ENCODE measurements at places on chromosomes 12 and 14. TPM values are rescaled to one million over a fixed set of nuclear protein-coding genes. Genes with fewer than 3 reads are reported as not detected.

DNA sequence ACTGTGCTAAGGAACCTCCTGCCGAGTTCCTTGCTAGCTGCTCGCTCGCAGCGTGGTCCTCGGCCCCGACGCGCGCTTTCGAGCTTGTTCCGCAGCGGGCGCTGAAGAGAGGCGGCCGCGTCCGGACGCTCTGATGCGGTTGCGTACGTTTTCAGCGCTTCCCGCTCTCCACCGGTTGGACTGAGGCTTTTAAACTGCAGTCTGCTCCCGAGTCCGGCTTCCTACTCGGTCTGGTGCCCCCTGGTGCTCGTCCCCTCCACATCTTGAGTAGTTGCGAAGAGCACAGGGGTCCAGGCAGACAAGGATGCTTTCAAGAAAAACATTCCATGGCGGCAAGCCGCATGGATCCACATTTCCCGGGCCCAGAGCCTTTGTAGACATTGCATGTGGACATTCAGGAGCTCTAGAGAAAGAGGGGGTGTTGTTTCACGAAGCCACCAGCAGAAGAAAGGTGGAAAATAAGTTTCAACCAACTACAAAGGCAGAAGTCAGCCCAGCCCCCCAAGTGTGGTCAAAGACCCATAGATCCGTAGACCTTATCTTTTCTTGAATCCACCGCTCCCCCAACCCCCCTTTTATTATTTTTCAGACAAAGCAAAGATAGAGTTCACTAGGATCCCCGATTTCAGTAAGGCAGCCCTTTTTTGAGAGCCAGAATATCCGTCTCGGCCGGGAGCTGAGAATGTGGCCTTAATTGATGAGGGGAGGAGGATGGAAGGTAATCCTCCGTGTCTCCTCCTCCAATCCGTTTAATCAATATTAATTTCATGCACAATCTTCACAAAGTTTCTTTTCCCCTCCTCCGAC, 984 bp upstream of the WNK1 start:
- H3K4me1 ChIP-seq = peaks cover 21% of the 10 kb centered on the region
- no peaks in the 10 kb centered on the region for H3K36me3 ChIP-seq
- H3K4me3 ChIP-seq = peak overlapping the region; percentile 94
- peak; percentile 96 for DNase-seq

GRCh38 chr14:101734246-101734847, 27.2 kb upstream of the PPP2R5C start:
- H3K27me3 ChIP-seq = peaks cover 10% of the 10 kb centered on the region
- H3K27ac ChIP-seq = no peak overlapping the region
- H3K36me3 ChIP-seq = no peaks in the 10 kb centered on the region

CFAP73 gene
- not detected for total RNA-seq

IL22 gene
- not detected for total RNA-seq

DNA sequence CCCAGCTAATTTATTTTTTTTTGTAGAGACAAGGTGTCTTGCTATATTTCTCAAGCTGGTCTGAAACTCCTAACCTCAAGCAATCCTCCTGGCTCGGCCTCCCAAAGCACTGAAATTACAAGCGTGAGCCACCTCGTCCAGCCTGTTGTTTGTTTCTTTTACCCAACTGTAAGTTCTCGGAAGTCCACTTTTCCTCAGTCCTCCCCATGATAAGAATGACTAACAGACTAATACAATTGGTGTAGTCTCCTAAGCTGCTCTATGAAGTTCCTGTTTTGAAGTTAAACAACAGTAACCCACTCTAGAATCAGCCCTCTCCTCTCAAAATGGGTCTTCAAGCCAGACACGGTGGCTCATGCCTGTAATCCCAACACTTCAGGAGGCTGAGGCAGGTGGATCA, 36.5 kb downstream of the HIGD1C start:
- DNase-seq = no peak
- H3K27me3 ChIP-seq = no peaks in the 10 kb centered on the region
- H3K36me3 ChIP-seq = peaks cover 18% of the 10 kb centered on the region

- no peaks in the 10 kb centered on the region for H3K36me3 ChIP-seq
- no peak overlapping the region for H3K4me3 ChIP-seq
- no peaks in the 10 kb centered on the region for H3K4me1 ChIP-seq
- no peak for DNase-seq
- no peak overlapping the region for H3K27ac ChIP-seq
Measured at GRCh38 chr12:9741726-9742125, 8.8 kb upstream of the CLECL1 start.

GRCh38 chr14:94921456-94921855, 151.5 kb upstream of the GSC start:
- no peak for DNase-seq
- H3K27me3 ChIP-seq = no peaks in the 10 kb centered on the region
- H3K36me3 ChIP-seq = no peaks in the 10 kb centered on the region
- no peaks in the 10 kb centered on the region for H3K4me1 ChIP-seq
- H3K4me3 ChIP-seq = no peak overlapping the region

DNA sequence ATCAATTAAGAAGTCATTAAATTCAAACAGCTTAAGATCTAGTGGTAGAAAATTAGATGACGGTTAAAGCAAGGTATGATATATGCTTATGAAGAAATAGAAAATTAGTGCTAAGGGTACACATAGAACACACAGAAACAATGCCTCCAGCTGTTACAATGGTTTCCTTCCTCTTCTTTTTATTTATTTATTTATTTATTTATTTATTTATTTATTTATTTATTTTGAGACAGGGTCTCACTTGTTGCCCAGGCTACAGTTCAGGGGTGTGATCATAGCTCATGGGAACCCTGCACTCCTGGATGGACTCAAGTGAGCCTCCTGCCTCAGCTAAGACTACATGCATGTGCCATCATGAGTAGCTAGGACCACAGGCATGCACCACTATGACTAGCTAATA, 34.9 kb upstream of the PTPRR start:
- DNase-seq = no peak
- H3K27me3 ChIP-seq = no peaks in the 10 kb centered on the region
- H3K36me3 ChIP-seq = no peaks in the 10 kb centered on the region
- H3K27ac ChIP-seq = no peak overlapping the region

PLEKHD1 gene
- total RNA-seq = 0.16 TPM

MUCL1 gene
- total RNA-seq = not detected

- H3K36me3 ChIP-seq = peaks cover 11% of the 10 kb centered on the region
- H3K27me3 ChIP-seq = no peaks in the 10 kb centered on the region
- H3K4me3 ChIP-seq = no peak overlapping the region
- no peak overlapping the region for H3K27ac ChIP-seq
- no peak for DNase-seq
Measured at GRCh38 chr12:124466216-124467128, 100.9 kb downstream of the NCOR2 start.

BORCS5 gene
- total RNA-seq = 25.3 TPM

DNA sequence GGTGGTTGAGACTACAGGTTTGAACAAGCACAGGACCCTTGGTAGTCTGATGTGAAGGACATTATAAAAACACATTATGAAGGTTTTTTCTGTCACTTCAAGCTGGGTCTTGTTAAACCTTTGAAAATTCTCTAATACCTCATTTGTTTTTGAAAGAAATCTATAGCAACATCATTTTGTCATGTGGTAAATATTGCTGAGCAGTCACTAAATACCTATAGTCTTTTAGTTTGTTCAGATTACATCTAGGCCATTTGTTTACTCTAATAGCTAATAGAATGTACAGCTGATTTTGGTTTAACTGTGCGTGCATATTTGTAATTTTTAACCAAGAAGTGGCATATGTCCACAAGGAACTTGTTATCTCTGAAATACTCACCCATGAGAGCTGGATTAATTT, 2.9 kb downstream of the PPM1A start:
- H3K27ac ChIP-seq = no peak overlapping the region
- no peak overlapping the region for H3K4me3 ChIP-seq
- H3K4me1 ChIP-seq = no peaks in the 10 kb centered on the region
- no peak for DNase-seq
- no peaks in the 10 kb centered on the region for H3K36me3 ChIP-seq
- H3K27me3 ChIP-seq = no peaks in the 10 kb centered on the region

DNA sequence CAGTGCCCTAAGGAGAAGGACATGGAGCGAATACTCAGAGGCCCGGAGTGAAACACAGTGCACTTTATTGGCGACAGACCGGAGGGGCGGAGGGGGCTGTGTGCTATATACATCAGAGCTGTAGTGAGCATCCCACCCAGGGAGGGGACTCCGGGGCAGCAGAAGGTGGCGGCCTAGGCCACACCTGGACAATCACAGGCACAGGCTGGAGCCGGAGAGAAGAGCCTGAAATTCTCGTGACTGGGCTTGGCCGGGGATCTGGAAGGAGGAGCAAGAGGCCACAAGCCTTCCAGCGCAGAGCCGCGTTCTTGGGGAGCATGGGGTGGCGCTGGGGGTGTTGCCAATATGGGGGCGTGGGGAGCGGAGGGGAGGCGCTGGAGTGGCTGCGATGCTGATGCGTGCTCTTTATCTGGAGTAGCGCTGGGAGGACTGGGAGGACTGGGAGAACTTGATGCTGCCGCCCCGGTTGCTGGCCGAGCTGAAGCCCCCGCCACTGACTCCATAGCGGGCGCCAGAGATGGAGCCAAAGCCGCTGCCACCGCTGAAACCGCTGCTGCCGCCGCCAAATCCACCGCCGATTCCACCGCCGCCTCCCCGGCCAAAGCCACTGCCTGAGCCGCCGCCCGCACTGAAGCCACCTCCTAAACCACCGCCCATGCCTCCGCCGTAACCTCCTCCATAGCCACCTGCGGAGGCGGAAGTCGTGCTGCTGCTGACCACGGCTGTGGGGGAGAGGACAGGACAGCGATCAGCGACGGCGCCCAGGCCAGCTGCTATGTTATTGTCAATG, 6.1 kb downstream of the KRT3 start:
- H3K4me3 ChIP-seq = no peak overlapping the region
- H3K36me3 ChIP-seq = no peaks in the 10 kb centered on the region
- no peak for DNase-seq
- no peak overlapping the region for H3K27ac ChIP-seq
- peaks cover 9% of the 10 kb centered on the region for H3K4me1 ChIP-seq

DNA sequence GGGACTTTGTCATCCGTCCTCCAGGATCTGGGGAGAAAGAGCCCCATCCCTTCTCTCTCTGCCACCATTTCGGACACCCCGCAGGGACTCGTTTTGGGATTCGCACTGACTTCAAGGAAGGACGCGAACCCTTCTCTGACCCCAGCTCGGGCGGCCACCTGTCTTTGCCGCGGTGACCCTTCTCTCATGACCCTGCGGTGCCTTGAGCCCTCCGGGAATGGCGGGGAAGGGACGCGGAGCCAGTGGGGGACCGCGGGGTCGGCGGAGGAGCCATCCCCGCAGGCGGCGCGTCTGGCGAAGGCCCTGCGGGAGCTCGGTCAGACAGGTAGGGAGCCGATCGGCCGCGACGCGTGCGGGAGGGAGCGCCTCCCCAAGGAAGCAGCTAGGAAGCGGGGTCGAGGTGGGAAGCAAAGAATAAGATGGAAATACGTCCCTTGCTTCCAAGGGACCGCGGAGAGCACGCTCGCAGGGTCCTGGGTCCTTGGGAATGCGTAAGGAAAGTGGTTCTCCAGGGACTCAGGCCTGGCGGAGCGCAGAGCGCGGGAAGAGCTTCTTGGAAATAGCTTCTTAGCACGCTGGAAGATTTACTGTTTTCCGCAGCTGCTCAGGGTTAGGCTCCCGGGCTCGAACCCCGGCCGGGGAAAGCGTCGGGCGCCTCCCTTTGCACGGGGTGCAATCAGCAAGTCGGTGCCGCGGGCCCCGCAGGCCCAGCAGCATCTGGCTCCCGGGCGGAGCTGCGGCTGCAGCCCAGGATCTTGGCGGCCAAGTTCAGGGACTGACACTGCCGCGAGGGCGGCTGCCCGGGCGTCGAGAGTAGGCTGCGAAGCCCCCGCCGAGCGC, 457 bp downstream of the SOCS2 start:
- H3K27me3 ChIP-seq = no peaks in the 10 kb centered on the region
- DNase-seq = peak; percentile 72
- peak overlapping the region; percentile 83 for H3K4me3 ChIP-seq
- peaks cover 44% of the 10 kb centered on the region for H3K4me1 ChIP-seq
- no peaks in the 10 kb centered on the region for H3K36me3 ChIP-seq

DNA sequence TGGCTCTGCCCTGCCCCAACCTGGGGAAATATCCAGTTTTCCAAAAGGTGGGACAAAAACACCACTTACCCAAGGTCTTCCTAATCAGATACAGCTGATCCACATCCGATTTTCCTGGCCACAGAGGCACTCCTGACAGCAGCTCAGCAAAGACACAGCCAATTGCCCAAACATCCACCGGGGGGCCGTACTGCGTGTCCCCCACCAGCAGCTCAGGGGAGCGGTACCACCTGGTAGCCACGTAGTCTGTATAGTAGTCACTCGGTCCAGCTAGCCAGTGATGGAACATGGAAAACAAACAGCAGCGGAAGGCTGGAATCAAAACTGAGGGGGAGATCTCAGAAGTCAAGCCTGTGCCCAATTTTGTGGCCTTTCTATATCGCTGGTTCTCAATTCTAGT, 28.8 kb downstream of the DMAC2L start:
- no peak overlapping the region for H3K4me3 ChIP-seq
- H3K4me1 ChIP-seq = no peaks in the 10 kb centered on the region
- H3K27me3 ChIP-seq = no peaks in the 10 kb centered on the region
- DNase-seq = no peak

GRCh38 chr12:11040162-11040561, 9.0 kb upstream of the TAS2R31 start:
- peaks cover 5% of the 10 kb centered on the region for H3K4me1 ChIP-seq
- no peaks in the 10 kb centered on the region for H3K36me3 ChIP-seq
- H3K4me3 ChIP-seq = no peak overlapping the region
- no peaks in the 10 kb centered on the region for H3K27me3 ChIP-seq

- no peak overlapping the region for H3K4me3 ChIP-seq
- no peak overlapping the region for H3K27ac ChIP-seq
- H3K4me1 ChIP-seq = no peaks in the 10 kb centered on the region
- H3K36me3 ChIP-seq = no peaks in the 10 kb centered on the region
Measured at GRCh38 chr12:16330560-16330959, 16.9 kb upstream of the MGST1 start.

GRCh38 chr12:131536337-131536736, 174.6 kb upstream of the SFSWAP start:
- DNase-seq = no peak
- H3K4me3 ChIP-seq = no peak overlapping the region
- H3K27me3 ChIP-seq = peaks cover 16% of the 10 kb centered on the region
- no peaks in the 10 kb centered on the region for H3K36me3 ChIP-seq

DNA sequence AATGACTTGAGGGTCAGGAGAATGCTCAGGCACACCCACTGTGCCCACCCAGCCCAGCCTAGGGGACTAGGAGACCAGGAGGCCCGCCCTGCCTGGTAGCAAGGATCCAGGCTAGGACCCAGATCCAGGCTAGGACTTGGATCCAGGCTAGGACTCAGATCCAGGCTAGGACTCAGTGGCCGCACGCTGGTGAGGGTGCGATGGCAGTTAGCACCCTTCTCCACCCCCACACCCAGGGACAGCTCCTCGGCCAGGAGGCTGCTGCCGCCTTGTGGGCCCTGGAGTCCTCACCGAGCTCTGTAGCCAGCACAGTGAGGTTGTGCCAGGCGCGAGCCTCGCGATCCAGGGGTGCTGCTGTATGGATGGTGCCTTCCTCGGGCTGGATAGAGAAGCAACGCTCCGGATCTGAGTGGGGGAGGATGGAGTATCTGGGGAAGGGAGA, 5.1 kb downstream of the CDH24 start:
- DNase-seq = no peak
- H3K27me3 ChIP-seq = no peaks in the 10 kb centered on the region
- no peak overlapping the region for H3K4me3 ChIP-seq
- no peaks in the 10 kb centered on the region for H3K36me3 ChIP-seq
- H3K27ac ChIP-seq = no peak overlapping the region

SMARCD1 gene
- total RNA-seq = 37.7 TPM
